Cardiac septum (tissue), 1 donor: ENCODE measurements at places on chromosomes 1 and 21. TPM values are rescaled to one million over a fixed set of nuclear protein-coding genes. Genes with fewer than 3 reads are reported as not detected.

GRCh38 chr1:26419494-26419893 lies 8.9 kb downstream of the LIN28A start:
- no peak for DNase-seq

DNA sequence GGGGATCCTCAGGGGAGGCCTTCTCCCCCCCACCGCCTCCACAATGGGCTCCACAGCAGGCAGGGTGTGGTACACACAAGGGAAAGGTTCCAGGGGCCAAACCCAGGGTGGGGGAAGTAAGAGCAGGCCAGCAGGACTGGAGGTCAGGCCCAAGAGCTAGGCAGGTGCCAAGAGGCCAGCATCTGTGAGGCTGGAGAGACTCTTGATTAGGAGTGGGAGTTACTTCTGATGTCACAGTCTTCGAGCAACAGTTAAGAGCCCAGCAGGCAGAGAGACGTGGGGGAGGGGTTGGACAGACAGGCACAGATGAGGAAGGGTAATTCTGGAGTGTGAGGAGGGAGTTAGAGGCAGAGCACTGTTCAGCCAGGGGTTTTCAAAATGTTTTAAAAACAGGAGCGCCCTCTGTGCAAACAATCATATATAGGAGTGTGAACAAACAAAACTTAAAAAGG lies 55.8 kb downstream of the SLC9A1 start:
- no peak for DNase-seq

GRCh38 chr1:230735447-230735846 lies 11.7 kb upstream of the CAPN9 start:
- DNase-seq: no peak

DNA sequence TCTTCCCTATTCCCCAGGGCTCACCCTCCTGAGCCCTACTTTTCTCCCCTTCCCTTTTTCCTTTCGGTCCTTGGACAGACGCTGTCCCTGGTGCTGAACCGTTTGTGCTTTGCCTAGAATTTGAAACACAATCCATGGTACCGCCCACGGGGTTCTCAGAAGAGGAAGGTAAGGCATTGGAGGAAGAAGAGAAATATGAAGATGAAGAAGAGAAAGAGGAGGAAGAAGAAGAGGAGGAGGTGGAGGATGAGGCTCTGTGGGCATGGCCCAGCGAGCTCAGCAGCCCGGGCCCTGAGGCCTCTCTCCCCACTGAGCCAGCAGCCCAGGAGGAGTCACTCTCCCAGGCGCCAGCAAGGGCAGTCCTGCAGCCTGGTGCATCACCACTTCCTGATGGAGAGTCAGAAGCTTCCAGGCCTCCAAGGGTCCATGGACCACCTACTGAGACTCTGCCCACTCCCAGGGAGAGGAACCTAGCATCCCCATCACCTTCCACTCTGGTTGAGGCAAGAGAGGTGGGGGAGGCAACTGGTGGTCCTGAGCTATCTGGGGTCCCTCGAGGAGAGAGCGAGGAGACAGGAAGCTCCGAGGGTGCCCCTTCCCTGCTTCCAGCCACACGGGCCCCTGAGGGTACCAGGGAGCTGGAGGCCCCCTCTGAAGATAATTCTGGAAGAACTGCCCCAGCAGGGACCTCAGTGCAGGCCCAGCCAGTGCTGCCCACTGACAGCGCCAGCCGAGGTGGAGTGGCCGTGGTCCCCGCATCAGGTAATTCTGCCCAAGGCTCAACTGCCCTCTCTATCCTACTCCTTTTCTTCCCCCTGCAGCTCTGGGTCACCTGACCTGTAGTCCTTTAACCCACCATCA lies 10.4 kb downstream of the BCAN start:
- DNase-seq: no peak

The C1orf94 gene
- total RNA-seq: not detected

The STUM gene
- 0.78 TPM for total RNA-seq

DNA sequence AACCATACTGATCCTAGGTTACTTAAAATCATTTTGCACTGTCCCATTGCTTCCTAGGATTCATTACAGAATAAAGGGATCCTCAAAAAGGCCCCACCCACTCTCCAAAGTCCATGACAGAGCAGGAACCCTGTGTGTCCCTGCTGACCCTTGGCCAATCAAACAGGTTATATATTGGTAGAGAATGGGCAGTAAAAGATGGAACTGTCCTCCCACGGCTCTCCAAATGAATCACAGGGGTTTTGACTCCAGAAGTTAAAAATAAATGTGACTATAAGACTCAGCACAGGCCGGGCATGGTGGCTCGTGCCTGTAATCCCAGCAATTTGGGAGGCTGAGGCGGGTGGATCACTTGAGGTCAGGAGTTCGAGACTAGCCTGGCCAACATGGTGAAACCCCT lies 65.5 kb downstream of the ACOT7 start:
- no peak for DNase-seq

DNA sequence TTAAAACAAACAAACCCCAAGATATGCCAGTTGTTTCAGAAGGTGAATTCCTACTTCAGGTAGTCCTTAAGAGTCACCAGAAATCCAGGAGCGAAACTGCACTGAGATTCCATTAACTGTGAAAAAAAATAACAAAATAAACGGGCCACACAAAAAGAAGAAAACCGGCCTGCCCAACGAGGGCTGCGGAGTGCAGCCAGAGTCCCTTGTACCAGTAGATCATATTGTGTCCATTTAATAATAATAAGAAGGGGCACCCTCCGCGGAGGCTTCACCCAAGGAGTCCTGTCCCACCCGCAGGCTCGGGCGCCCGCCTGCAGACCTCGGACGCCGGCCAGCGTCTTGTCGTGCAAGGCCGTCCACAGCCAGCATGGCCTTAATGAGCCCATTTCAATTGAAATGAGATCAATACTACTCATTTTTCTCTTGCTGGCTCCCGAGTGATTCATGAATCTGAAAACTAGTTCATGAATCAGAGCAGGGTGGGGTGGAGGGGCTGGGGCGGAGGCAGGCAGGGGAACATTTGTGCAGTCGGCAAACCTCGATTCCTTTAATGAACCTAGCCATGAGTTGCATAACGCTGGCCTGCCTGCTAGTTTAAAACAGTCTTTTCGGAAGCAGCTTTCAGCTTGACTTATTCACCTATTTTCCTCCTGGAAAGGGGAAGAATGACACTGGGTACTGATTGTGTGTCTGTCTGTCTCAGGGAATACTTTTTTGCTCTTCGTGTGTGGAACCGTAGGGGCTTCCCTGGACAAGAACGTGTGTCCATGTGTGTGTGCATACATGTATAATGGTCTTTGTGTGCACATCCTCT lies 113.1 kb upstream of the IRF2BP2 start:
- no peak for DNase-seq

DNA sequence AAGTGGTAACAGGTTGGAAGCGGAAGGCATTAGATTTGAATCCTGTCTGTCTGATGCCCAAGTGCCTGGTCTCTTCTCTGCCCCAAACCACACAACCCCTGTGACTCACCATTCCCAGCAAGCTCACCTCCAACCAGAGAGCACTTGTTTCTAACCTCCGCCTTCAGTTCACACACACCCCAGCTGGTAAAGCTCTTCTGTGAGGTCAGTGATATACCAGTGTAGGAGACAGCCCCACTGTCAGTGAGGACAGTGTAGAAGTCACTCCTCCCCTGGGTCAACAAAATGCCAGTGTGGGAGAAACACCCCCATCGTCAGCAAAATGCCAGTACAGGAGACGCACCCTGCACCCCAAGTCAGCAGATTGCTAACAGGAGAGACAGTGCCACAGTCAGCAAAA lies 2.6 kb downstream of the RIMS3 start:
- DNase-seq: no peak

DNA sequence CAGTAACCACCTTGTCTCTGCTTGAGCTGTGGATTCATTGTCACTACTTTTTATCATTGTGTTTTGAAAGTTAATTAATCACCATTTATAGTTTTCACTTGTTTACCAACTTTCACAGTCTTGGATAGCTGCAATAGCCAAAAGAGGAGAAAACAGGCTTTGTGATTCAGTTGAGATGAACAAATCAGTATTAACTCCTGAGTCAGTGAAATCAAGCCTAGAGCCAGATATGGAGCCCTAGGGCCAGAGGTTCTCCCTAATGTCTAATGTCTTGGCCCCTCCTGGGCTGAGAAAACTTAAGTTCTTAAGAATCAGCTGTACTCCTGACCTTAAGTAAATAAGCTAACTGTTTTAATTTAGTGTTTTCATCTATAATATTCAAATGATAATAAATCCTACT lies 228.8 kb downstream of the DNM3 start:
- DNase-seq: no peak

The FCRL4 gene
- total RNA-seq: not detected

DNA sequence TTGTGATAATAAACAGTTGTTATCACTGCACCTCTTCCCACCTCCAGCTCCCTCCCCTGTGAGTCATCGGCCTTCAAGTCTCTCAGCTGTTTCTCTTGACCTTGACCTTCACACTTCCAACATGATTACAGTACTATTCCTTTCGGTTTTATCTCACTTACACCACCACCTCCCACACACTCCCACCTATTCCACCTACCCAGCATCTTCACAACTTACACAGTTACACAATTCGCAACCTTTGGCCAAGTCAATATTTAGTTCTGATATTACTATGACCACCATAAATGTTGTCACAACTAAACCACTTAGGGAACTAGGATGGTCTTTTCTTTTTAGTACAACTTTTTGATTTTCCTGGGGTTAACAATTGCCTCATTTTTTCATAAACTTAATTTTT lies 60.2 kb downstream of the RIPK4 start:
- no peak for DNase-seq

GRCh38 chr1:4056422-4056821 lies 156.3 kb upstream of the C1orf174 start:
- DNase-seq: no peak

DNA sequence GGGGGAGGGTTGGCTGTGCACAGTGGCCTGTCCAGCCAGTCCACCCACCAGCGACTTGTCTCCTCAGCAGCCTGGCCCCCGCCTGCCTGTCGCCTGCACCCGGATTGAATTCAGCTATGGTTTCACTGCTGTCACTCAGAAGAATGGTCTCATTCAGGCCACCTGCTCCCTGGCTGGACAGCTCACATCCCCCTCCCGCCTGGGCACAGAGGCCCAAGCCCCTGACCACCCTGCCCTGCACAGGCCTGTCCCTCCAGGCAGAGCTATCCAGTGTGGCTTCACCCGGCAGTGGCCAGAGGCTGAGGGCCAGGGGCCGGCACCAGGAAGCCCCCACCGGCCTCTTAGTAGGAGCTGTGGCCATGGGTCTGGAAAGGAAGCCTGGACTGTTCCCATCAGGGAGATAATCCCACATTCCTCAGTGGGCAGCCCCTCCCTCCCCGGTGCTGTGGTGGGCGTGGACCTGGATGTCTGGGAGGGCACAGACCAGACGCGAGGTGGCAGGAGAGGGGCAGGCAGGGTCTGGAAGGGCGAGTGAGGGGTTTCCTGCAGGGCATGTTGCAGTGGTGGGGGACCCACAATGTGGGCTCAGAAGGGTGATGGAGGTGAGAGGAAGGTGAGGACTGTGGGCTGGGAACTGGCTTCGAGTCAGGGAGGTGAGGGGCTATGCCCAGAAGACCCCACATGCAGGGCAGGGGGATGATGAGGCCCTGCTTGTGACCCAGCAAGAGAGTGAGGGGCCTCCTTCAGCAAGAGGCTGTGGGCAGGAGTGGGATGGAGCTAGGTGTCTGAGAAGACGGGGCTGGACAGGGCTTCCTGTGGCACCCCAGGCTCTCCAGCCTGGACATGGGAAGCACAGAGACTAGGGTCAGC lies 30.4 kb downstream of the WNT9A start:
- no peak for DNase-seq

DNA sequence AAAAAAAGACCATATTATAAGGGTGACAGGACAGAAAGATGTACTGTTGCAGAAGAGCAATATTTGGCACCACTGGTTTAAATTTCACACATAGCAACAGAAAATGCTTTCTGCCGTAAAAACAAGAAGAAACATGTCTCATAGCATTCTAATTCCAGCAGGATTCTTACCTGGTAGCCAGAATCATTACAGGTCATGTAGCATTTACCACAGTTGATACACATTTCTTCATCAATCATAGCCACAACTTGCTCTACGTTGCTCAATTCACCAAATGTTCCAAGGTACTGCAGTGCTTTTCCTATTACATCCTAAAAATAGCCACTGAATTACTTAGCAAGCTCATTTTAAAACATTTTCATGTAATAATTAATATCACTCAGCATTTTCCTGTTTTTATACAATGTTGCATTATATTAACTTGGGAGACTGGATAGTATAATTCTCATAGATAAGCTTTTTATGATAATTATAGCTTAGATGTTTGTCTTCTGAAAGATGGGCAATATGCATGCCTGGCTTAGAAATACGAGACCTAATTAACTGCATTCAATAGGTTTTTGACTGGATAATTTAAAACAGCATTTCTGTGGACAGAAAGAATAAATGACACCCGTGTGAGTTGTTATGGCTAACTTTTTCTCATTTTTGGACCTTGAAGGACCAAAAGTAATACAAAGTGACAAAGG lies 360.7 kb downstream of the PTBP2 start:
- no peak for DNase-seq

GRCh38 chr1:18994381-18994780 lies 37.9 kb upstream of the IFFO2 start:
- DNase-seq: no peak

- DNase-seq: no peak
Observed at GRCh38 chr1:153354515-153355193, 3.0 kb upstream of the S100A9 start.

DNA sequence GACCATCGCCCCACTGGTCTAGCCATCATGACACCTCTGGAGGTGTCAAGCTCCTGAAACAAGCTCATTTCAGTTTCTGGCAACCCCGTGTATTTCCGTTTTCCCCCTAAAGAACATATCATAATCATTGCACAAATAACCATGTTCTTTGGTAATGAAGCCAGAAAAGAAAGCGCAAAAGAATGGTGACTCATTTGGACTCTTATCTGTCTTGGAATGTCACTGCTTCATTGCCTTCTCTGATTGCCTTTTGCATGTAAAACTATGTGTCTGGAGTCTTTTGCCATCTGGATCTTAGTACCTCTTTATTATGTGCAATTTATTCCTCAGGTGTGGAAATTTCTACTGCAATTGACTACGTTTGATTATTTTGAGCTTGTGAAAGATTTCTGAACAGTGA lies 110.5 kb downstream of the COLGALT2 start:
- DNase-seq: no peak

- DNase-seq: no peak
Observed at GRCh38 chr1:90336552-90337324, 341.8 kb downstream of the ZNF326 start.

GRCh38 chr21:33541105-33541711 lies 709 bp downstream of the GART start:
- no peak for DNase-seq

DNA sequence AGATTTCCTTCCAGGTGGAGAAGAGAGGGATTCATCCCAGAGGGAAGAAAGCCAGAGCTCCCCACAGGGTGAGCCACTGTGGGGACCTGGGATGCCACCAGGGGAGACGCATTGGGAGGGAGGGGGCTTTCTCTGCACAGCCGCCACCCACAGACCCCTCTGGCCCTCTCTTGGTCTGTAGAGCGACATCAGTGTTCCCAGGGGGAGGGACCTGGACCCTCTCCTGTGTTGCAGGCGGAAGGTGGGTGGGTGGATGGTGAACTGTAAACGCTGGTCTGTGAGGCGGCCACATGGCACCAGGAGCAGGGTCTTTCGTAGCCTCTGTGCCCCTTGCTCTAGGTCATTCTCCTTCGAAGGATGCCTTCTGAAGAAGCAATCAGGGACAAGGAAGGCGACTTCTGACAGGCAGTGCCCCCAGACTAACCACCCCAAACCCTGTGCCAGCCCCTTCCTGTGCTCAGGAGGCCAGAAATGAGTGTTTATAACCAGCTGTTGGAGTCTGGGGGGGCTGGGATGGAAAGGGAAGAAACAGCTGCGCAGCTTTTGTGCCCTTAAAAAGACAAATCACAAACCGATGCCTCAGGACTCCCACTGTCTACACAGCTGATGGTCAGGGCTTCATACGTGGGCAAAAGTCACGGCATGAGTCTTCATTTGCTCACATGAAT lies 121.4 kb upstream of the ZBTB40 start:
- no peak for DNase-seq

GRCh38 chr1:153395136-153395685 lies 4.3 kb upstream of the S100A8 start:
- DNase-seq: no peak
